ENCODE measurements at places on chromosomes 1 and 21.

GRCh38 chr1:67148516-67149178, 13.9 kb upstream of the C1orf141 start:
- DNase-seq = no peak

DNA sequence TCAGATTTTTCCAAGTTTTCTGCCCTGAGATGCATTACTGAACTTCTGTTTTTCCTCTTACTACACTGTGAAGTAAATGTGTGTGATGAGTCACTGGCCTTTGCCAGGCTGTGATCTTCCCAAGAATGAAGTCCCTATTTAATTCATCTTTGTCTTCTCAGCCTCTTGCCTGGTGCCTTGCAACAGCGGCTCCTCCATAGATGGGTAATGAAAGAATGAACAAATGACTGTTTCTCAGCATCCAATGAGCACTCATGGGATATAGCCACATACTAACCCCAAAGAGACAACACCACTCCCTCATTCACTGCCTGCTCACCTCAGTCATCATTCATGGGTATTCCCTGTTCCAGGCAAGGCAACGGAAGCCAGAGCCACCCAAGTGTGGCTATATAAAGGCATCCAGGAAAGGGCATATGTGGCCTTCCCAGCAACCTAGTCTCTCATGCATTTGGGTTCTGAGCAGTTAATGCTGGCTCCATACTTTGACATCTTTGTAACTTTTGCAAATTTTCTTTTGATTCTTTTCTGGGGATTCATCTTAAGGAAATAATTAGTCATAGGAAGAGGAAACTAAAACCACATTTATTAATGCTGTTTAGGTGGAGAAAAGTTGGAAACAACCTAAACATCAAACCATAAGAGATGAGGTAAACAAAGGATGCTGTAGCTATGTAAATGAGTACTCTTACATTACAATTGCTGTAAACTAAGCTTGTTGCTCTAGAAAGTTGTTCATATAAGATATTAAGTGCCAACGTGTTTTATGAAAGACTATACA, 71.9 kb downstream of the HIVEP3 start:
- no peak for DNase-seq

- DNase-seq = no peak
Measured at GRCh38 chr1:231818337-231818736, 191.7 kb downstream of the DISC1 start.

- no peak for DNase-seq
Measured at GRCh38 chr1:199041173-199041914, 402.5 kb downstream of the PTPRC start.

DNA sequence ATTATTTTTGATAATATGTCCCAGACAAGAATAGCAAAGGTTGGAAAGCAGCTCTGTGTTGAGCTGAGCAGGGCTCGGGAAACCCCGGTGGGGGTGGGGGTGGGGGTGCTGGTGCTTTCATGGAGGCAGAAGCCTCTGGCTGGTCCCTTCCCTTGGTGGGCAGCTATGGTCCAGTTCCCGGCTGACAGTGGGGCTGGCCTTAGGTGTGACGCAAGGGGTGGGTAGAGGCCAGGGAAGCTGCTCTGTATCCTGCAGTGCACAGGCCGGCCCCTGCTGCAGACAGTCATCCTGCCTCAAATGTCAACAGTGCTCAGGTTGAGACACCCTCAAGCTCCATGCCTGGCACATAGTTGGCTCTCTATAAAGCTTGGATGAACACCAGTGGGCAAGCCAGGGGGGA, 8.9 kb downstream of the ACTL8 start:
- no peak for DNase-seq

Measured in AG04450 (cell line).